ENCODE measurements at places on chromosomes 5 and 9. TPM values are rescaled to one million over a fixed set of nuclear protein-coding genes. Genes with fewer than 3 reads are reported as not detected.
A peak's percentile ranks its signal among the peaks of the same experiment; 100 is the strongest.

Gene IL6ST
- total RNA-seq, result 415 TPM

Gene BTNL8
- 0.89 TPM for total RNA-seq

Gene OR13J1
- total RNA-seq, result not detected

Gene NUTM2G
- not detected for total RNA-seq

Gene SH3TC2
- 2.0 TPM for total RNA-seq

Gene HSD17B3
- not detected for total RNA-seq

Gene ZCCHC7
- total RNA-seq, result 28.6 TPM

Gene AQP7
- 1.9 TPM for total RNA-seq

Gene ZNF300
- 7.3 TPM for total RNA-seq

Gene MTRR
- 138 TPM for total RNA-seq

Gene FOXE1
- 405 TPM for total RNA-seq

Gene SYNPO
- total RNA-seq, result 8.8 TPM

Gene CDK9
- total RNA-seq, result 71.6 TPM

DNA sequence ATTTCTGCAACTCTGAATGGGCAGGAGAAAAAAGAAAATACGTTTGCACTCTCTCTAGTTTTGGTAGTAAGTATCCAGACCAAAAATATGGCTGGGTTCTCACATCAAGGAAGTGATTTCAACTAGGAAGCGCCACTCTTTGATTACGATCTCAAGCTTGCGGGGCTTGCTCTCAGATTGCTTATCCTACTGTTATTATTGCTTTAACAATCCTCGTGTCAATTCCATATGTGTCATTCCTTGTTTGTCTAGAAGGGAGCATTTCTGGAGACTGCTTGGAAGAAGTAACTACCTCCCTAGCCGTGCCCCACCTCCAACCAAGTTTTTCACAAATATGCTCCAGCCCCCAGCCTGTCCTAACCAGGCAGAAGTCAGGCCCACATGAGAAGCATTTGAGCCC is 3.5 kb downstream of the PRUNE2 start:
- DNase-seq, result no peak

GRCh38 chr9:117886616-117887015 is 182.4 kb downstream of the TLR4 start:
- DNase-seq, result no peak

- DNase-seq, result no peak
Measured at GRCh38 chr9:27118916-27119315, 9.9 kb downstream of the TEK start.

DNA sequence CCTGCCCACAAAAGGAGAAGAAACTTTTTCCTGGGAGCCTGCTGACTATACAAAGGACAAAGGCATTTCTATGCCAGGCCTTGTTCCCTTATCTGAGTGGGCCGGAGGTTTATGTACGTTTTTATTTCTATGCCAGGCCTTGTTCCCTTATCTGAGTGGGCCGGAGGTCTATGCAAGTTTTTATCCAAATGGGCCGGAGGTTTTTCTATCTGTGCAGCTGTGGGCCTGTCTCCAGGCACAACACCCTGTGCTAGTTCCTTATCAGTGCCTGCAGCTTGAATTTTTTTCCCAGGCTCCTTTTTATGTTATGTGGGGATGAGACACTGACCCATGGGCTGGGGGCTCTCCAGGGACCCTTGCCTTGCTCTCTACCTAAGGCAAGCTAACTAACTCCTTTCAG is 5.5 kb downstream of the SLC25A2 start:
- no peak for DNase-seq

DNA sequence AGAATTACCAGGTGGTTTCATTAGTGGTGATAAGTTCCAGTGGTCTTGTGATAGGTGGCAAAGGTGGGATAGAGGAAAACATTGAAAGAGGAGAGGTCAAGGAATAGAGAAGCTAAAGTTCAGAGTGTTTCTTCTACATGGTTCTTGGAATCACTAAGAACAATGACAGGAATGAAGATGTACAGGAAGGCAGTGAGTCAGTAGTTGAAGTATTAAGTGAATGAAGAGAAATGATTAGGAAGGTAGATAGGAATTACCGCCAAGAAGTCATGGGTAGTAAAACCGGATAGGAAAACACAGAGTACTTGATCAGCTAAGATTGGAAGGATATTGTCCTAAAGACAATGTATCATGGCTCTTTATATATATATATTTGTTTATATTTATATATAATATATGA is 37.9 kb upstream of the RASA1 start:
- DNase-seq, result no peak

GRCh38 chr5:97658116-97658900 is 475.3 kb upstream of the RIOK2 start:
- peak; percentile 1 for DNase-seq

- DNase-seq, result no peak
Measured at GRCh38 chr9:78903581-78903980, 606.7 kb downstream of the PSAT1 start.

GRCh38 chr5:175809531-175810121 is 61.8 kb upstream of the CPLX2 start:
- no peak for DNase-seq

DNA sequence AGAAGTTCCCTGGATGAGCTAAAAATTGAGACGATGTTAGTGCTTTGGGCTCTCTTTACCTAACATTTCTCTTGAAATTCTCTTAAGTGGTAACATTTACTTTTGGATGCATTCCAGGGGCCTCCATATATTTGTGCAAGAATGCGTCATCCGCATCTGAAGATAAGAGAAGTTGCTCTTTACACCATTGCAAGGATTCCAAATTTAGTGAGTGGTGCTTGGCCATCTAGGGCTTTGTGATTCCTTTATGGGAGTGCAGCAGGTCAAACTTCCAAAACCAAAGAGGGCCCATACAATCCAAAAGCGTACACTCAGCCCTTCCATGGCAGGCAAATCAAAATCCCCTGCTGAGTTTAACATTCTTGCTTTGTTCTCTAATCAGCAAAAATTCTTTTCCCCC is 102.0 kb upstream of the DMAC1 start:
- no peak for DNase-seq

- DNase-seq, result peak; percentile 15
Measured at GRCh38 chr5:69416180-69416579, 1.3 kb downstream of the MARVELD2 start.

DNA sequence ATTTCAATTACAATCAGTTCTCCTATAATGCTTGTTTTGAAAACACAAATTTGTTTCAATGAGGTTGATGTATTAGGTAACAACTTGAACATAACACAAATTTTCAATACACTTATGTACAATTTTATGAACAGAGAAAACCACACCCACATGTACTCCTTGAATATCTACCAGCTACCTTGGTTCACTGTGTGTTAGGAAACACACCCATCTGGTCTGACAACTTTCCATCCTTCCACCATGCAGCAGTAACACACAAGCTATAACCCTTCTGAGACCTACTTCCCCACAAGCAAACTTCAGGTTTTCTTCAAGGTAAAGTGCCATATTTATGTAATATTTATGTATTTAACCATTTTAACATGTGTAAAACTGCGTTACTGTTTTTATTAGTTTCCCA is 36.4 kb upstream of the UBQLN1 start:
- DNase-seq, result no peak

DNA sequence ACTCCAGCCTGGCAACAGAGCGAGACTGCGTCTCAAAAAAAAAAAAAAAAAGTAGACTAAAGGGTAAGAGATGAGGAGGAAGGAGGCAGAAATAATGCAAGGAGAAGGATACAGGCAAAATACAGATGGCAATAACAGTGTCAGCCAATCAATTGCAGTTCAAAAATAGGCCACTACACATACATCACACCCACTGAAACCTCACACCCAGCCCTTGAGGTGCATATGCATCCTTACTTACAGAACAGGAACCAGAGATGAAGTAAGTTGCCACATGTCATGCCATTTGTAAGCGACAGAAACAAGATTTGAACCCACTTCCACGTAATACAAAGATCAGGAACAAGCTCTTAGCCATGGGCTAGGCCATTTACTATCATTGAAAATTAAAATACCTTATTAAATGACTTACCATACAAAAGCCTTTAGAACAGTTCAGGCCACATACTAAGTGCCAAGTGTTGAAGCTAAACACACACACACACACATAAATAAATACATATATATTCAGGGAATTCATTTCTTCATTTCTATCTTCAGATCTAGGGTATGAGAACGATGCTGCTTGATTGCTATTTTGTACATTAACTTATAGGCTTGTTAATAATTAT is 98.4 kb downstream of the FNBP1 start:
- DNase-seq, result no peak

GRCh38 chr5:12354686-12355085 is 450.4 kb upstream of the CTNND2 start:
- DNase-seq, result no peak

- no peak for DNase-seq
Measured at GRCh38 chr5:87278590-87279100, 11.0 kb downstream of the RASA1 start.

GRCh38 chr5:171926311-171926710 is 80.1 kb downstream of the FBXW11 start:
- DNase-seq, result no peak

GRCh38 chr5:14257995-14258403 is 114.9 kb downstream of the TRIO start:
- no peak for DNase-seq

- DNase-seq, result peak; percentile 82
Measured at GRCh38 chr5:172479034-172479783, 24.9 kb upstream of the SH3PXD2B start.

- DNase-seq, result peak; percentile 91
Measured at GRCh38 chr5:178590141-178590923, at the start of gene COL23A1. Gene COL23A1 (minus strand): TSS chr5:178590393.

DNA sequence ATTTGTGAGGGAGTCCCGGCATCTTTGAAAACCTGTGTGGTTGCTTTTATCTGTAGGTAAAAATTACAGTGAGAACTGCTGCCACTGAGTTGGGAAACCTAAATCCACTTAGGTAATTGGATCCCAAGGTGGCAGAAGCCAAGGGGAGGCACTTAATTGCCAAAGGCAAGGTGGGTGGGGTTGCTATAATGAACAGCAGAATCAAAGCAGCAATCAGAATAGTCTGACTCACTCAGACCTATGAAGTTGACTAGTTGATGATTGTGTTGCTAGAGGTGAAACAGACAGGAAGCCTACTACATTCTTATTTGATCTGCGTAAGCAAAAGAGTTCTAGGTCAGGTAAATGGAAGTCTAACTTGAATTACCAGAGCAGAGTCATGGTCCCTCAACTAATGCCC is 17.3 kb upstream of the BICD2 start:
- DNase-seq, result no peak

DNA sequence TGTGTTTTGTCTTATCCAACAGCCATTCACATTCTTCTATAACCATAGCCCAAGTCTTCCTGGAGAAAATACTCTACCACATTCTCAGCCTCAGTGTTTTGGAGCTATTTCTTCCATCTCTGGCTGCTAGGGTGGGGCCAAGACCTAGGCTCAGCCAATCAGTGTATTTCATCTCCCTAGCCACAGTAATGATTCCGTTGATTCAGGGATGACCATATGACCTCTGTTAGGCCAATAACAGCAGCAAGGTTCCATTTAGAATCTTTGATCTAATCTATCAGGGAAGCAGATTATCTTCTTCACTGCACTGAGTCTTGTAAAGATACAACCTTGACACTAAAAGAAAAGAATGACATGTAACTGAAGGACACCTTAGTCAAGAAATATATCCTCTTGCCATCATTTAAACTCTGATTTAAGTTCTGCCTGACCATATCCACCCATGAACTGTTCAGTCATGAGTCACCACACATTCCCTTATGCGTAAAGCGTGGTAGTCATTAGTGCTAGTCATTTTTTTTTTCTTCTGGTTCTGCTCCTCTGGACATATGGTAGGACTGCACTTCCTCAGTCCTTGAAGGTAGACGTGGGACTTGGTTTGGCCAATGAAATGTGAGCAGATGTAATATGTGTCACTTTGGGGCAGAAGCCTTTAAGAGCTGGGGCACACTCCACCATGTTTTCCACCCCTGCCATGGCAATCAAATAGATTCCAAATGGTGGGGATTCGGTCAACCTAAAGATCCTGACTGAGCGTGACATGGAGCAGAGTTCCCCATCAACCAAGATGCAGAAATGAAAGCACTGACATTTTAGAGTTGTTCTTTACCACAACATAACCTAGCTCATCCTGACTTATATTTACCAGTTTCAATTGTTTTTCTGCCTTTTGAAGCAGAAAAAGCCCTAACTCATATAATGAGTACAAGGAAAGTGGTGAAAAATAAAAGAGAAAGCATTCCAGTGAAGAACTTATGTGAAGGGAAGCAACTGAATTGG is 12.7 kb upstream of the PRELID2 start:
- DNase-seq, result no peak

DNA sequence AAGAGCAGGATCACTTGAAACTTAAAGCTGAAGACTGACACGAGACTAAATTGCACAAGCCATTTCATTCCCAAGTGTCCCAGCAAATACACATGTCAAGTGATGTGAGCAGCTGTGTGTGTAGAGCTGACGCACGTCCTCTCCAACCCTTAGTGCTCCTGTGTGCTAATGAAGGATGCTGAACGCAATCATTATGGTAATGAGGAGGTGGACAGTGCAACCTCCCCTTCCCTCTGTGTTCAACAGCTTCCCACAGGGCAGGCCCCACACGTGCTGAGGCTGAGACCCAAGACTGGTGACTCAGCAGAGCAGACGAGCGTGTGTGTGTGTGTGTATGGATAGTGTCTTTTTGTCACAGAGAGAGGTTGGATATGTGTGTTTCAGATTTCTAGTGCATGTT is 702.1 kb downstream of the SEMA5A start:
- peak; percentile 14 for DNase-seq

GRCh38 chr9:90024409-90024808 is 419.6 kb downstream of the GADD45G start:
- no peak for DNase-seq

Data from thyroid gland (tissue), 4 donors.